ENCODE measurements at places on chromosomes 11 and 22. TPM values are rescaled to one million over a fixed set of nuclear protein-coding genes. Genes with fewer than 3 reads are reported as not detected.

The MMP13 gene
- not detected for total RNA-seq

The HEPHL1 gene
- total RNA-seq: not detected

The CNGA4 gene
- total RNA-seq: 0.10 TPM

DNA sequence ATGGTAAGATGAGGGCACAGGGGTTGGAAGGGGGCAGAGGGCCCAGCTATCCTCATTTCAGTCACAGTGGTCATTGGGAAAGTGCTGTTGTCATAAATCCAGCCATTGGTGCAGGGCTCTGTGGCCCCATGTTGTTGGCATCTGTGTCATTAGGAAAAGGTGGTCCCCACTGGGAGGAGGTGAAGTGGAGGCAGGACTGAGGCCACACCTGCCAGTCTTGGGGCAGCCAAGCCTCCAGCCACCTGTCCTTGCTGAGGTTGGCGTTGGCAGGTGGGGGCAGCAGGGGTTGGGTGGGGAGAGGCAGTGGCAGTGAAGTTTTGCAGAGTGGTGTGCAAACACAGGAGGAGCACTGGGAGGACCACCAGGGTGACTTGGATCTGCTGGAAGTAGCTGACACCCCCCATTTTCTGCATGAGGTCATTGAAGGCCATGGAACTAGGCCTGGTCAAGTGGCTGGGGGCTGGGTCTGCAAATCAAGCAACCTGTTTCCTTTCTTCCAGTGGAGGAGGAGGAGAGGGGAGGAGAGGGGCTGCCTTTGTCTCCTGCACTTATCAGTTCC, 25.3 kb downstream of the SLC22A6 start:
- H3K27ac ChIP-seq: no peak overlapping the region
- H3K27me3 ChIP-seq: no peaks in the 10 kb centered on the region
- DNase-seq: no peak
- peaks cover 2% of the 10 kb centered on the region for H3K4me1 ChIP-seq

- no peaks in the 10 kb centered on the region for H3K27me3 ChIP-seq
- H3K4me3 ChIP-seq: peak overlapping the region; percentile 15
- DNase-seq: peak; percentile 78
- H3K27ac ChIP-seq: peak overlapping the region; percentile 91
- peaks cover 82% of the 10 kb centered on the region for H3K4me1 ChIP-seq
These were observed 21.5 kb downstream of the CYTH4 start for GRCh38 chr22:37303821-37304274.

- peaks cover 20% of the 10 kb centered on the region for H3K36me3 ChIP-seq
- H3K4me3 ChIP-seq: no peak overlapping the region
- no peaks in the 10 kb centered on the region for H3K27me3 ChIP-seq
- DNase-seq: no peak
These were observed 99.8 kb downstream of the ATM start for GRCh38 chr11:108322666-108323065.

GRCh38 chr11:105000797-105001196, 22.2 kb downstream of the CASP5 start:
- no peak overlapping the region for H3K4me3 ChIP-seq
- peak; percentile 43 for DNase-seq
- no peak overlapping the region for H3K27ac ChIP-seq
- H3K4me1 ChIP-seq: peaks cover 10% of the 10 kb centered on the region
- no peaks in the 10 kb centered on the region for H3K27me3 ChIP-seq
- no peaks in the 10 kb centered on the region for H3K36me3 ChIP-seq
